NK-92 treated with Interleukin-12 subunit alpha and Interleukin-12 subunit beta, amount 100 ng/mL, for 24 hours (cell line): ENCODE measurements at places on chromosomes 4 and X.

- DNase-seq = no peak
Observed at GRCh38 chr4:168199260-168199957, 107.1 kb downstream of the ANXA10 start.

- DNase-seq = no peak
Observed at GRCh38 chr4:138706201-138706600, 309.4 kb upstream of the NOCT start.

GRCh38 chr4:67885762-67886161 is 2.0 kb upstream of the TMPRSS11D start:
- no peak for DNase-seq

DNA sequence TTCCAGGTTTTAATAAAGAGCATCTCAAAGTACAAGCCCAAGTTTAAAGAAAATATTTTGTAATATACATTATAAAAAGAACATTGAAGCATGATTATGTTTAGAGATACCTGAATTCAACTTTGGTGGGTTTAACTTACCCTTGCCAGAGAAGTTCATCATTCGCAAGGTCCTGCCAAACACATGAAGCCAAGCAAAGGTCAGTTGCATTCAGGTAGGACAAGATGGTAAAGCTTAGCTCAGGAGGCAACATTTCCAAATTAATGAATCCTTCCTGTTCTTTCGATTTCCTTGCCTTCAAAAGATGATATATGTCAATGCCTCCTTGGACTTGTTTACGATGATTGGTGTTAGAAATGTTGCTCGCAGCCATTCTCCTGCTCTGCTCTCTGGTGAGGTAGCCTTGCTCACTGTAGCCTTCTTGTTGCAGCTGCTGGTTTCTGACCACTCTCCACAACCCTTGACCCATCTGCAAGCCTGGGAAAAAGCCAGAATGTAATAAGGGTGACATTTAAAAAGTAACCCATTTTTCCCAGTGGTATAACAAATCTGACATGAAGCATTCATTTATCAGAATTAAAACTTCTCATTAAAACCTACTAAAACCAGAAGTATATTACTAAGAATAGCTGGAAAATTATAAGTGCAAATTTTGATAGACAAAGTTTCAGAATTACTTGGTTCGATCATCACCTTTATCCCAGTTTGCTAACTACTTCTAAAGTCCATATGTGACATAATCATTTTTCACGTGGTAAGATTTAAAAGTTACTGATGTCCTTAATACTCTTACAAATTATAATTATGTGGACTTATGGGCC is 20.6 kb downstream of the FBXO8 start:
- no peak for DNase-seq

- DNase-seq = no peak
Observed at GRCh38 chr4:55340266-55340665, 5.8 kb upstream of the SRD5A3 start.
